CD4-positive, alpha-beta T cell treated with Interleukin-15 for 1 hour (primary cell): ENCODE measurements at places on chromosomes 7 and 10.

DNA sequence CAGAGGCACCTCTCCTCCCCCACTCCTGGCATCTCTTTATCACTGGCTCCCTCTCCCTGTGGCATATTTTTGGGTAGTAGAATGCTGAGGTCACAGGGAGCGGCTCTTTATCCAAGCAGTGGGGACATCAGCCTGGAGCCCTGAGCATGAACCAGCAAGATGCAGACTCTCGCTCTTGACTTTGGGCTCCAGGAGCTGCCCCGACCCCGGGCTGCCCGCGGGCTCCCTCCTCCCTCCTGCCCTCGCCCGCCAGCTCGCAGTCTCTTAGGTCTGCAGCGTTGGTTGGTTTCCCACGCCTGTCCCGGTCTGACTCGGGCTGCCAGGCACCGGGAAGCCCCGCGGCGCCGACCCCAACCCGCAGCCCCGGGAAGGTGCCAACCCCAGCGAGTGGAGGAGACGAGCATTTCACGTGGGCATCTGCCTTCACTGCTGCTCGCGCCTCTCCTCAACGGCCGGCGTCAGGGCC is 1.3 kb downstream of the INSYN2A start:
- DNase-seq, result no peak

GRCh38 chr10:36739884-36740445 is 385.4 kb upstream of the ANKRD30A start:
- DNase-seq, result no peak

- no peak for DNase-seq
These were observed 29.4 kb downstream of the WDFY4 start for GRCh38 chr10:48714088-48714487.

DNA sequence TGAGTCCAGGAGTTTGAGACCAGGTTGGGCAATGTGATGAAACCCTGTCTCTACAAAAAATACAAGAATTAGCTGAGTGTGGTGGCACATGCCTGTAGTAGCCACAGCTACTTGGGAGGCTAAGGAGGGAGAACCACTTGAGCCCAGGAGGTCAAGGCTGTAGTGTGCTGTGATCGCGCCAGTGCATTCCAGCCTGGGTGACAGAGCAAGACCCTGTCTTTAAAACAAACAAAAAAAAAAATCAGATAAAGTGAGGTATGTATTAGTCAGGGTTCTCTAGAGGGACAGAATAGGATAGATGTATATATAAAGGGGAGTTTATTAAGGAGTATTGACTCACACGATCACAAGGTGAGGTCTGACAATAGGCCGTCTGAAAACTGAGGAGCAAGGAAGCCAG is 101.5 kb upstream of the GPR26 start:
- DNase-seq, result no peak

- no peak for DNase-seq
These were observed 44.6 kb upstream of the RSBN1L start for GRCh38 chr7:77651575-77652162.
